Muscle of back (tissue), 13 donors: ENCODE measurements at places on chromosomes 7 and 10. TPM values are rescaled to one million over a fixed set of nuclear protein-coding genes. Genes with fewer than 3 reads are reported as not detected.

ACTR3C gene
- polyA plus RNA-seq = 1.1 TPM

TET1 gene
- polyA plus RNA-seq = 10.8 TPM

R3HCC1L gene
- polyA plus RNA-seq = 13.2 TPM

PARD3 gene
- polyA plus RNA-seq = 45.6 TPM

PILRA gene
- polyA plus RNA-seq = 6.2 TPM

DNA sequence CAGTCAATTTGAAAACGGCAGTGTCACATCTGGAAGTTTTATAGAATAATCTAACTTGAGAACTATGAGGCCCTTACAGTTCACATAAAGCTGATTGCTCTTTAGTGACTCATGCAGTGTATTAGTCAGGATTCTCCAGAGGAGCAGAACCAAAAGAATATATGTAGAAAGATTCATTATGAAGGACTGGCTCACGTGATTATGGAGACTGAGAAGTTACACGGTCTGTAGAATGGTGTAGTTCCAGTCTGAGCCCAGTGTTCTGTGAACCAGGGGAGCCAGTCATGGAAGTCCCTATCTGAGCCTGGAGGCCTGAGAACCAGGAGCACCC is 21.5 kb downstream of the RBM33 start:
- no peak for DNase-seq

DNA sequence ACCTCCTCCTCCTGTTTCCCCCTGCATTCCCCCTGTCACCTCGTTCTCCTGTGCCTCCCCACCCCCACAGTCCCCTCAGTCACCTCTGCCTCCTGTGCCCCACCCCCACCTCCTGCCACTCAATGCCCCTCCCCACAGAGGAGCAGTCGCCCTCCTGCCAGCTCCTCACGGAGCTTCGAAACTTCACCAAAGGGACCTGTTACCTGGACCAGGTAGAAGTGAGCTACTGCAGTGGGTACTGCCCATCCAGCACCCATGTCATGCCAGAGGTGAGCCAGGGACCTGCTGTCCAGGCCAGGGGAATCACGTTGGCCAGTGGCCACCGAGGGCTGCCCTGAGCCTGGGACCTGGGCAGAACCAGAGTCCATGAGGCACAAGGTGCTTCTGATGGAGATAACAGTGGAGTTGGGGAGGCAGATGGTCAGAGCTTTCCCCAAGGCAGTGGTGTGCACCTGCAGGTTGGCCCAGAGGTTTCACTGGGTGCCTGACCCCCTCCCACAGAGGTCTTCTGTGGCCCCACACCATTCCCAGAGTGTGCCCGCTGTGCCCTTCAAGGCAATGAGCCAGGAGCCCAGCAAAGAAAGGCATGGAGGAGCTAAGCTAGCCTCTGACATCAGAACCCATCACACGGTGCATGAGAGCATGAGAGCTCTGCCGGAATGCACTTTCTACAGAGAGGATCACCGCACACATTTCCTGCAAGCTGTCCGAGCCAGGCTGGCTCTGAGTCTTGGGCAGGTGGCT is 7.0 kb upstream of the ZNF862 start:
- DNase-seq = no peak

GRCh38 chr7:26841003-26841739 is 23.2 kb downstream of the SKAP2 start:
- DNase-seq = no peak

GRCh38 chr10:44724415-44725174 is 186.5 kb upstream of the TMEM72 start:
- DNase-seq = peak; percentile 75

GRCh38 chr10:98456686-98457482 is 10.1 kb upstream of the HPS1 start:
- no peak for DNase-seq

- no peak for DNase-seq
Measured at GRCh38 chr10:125141150-125141859, 19.1 kb downstream of the CTBP2 start.

DNA sequence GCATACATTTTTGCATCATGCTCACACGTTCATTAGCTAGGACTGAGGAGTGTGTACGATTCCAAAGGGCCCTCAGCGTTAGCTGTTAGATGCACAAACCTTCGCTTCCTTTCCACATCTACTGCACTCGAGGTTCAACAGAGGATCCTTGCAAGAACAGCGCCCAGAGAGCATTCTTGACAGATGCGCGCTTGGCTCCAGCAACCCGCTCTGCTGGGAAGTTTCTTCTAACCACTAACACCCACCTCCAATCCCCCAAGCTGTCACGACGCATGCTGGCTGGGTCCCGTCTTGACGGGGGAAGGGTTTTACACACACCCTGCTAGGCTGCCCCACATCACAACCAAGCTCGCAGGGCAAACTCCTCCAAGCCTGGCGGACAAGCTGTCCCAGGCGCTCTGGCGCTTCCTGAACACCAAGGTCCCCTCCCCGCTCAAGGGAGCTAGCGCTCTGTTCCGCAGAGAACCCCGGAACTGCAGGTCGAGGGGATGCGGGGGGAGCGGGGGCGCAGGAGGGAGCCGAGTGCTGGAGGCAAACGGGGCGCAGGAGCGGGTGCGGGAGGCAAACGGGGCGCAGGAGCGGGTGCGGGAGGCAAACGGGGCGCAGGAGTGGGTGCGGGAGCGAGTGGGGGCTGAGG is 653 bp upstream of the ADRB1 start:
- no peak for DNase-seq

DNA sequence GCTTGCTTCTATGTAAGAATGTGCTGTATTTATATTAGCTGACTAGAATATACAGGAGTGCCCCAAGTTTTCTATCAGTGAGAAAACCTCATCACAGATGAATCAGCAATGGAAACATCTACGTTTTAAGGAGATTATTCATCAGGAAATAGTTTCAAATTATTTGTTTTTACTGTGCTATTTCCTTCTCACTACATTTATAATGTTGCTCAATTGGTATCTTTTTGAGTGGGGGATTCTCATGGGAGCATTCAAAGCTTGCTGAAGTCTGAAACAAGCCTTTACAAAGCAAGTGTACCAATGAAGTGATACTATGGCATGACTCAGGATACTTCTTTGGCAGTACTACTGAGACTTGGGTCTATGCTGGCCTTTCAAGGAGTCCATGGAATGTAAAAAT is 191.1 kb upstream of the SLC26A5 start:
- DNase-seq = peak; percentile 88

DNA sequence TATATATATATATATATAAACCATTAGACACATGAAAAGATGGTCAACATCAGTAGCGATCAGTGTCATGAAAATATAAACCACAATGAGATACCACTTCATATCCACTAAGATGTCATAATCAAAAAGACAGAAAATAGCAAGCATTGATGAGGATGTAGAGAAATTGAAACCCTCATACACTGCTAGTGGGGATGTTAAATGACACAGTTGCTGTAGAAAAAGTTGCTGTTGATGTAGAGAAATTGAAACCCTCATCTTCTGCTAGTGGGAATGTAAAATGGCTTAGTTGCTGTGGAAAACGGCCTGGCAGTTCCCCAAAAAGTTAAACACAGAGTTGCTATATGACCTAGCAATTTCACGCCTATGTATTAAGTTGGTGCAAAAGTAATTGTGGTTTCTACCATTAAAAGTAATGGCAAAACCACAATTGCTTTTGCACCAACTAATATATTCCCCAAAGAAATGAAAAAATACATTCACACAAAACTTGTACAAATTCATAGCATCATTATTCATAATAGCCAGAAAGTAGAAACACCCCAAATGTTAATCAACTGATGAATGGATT is 120.5 kb upstream of the ZWINT start:
- DNase-seq = no peak

- DNase-seq = no peak
Measured at GRCh38 chr10:51014680-51015389, 59.5 kb upstream of the PRKG1 start.

GRCh38 chr10:84314275-84314674 is 14.1 kb upstream of the CCSER2 start:
- DNase-seq = no peak

DNA sequence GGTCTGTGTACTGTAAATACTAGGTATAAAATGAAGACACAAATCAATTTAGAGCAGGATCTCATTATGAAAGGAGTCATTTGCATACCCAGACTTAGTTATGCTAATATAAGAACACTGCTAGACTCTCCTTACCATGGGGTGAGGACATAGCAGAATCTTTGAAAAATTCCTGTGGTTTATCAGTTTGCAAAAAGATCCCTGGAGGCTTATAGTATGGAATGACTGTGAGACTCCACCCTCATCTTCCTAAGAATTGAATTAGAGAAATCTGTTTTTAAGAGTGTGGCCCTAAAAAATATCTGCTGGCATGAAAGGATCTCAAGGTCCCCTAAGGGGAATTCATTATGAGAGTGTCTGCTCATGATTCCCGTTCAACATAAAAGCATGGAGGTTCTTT is 63.2 kb downstream of the WNT2 start:
- DNase-seq = no peak
